Activated naive CD4-positive, alpha-beta T cell (primary cell): ENCODE measurements at places on chromosomes 4 and X.

- no peak for DNase-seq
These were observed 26.8 kb upstream of the SOD3 start for GRCh38 chr4:24768604-24769003.

DNA sequence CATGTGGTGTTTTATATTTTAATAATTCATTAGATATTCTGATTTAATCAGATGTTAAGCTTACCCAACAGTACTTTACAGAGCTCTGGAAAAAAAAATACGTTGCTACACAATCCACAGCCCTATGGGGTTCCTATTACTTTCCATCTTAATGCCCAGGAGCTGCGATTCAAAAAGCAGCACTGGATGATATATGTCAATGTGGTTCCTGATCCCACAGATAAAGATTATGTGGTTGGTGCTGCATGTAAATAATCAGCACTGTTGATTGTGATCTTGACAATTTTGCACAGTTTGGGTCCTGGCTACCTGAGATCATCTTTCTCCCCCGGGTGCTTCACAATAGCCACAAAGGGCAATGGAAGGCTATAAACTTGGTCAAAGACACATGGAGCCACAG is 72.7 kb upstream of the DCLK2 start:
- no peak for DNase-seq

GRCh38 chrX:68440940-68441339 is 7.6 kb upstream of the OPHN1 start:
- no peak for DNase-seq

GRCh38 chr4:43242606-43243005 is 350.1 kb downstream of the GRXCR1 start:
- DNase-seq: no peak

DNA sequence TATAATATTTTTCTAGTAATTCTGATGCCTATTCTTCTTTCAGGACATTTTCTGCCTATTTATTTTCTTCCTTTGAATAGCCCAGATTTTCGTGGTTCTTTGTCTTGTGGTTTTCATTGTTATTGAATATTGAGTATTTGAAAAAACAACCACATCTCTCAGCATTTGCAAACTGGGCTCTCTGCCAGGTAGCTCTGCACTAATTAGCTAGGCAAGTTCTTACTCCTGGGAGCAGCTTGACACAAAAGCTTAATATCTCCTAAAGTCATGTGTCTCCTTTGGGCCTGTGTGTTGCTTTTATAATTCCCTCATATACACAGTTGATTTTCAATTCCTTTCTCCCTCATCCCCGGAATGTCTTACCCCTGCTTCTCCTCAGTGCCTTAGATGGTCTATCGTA is 413.5 kb upstream of the GRIA3 start:
- no peak for DNase-seq

- DNase-seq: no peak
These were observed 83.3 kb downstream of the CLDN34 start for GRCh38 chrX:10050481-10050880.

- no peak for DNase-seq
These were observed at the start of gene DNASE1L1 for GRCh38 chrX:154409222-154409871. Gene DNASE1L1 (minus strand): TSS chrX:154409254. CDS start chrX:154405568, 3,686 bp downstream.

- DNase-seq: no peak
These were observed 8.9 kb downstream of the ZIC3 start for GRCh38 chrX:137574784-137575293.

GRCh38 chrX:150446995-150447394 is 83.9 kb downstream of the MAMLD1 start:
- DNase-seq: no peak

DNA sequence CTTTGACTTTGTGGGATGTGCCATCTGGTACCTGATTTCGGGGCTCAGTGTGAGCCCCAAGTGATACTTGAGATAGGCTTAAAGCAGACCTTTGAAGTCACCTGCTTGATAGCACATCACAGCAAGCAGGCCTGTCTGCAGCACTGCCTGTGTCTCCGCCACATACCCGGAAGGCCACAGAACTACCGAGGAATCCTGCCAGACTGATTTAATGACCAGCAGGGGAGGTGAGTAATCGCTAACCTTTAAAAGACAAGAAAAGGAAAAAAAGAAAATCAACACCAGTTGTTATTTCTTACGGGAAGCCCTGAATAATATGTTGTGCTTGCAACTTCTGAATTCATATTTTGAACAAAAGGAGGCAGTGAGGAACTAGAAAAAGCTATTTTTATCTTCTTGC is 6.8 kb downstream of the PTCHD1 start:
- no peak for DNase-seq

- no peak for DNase-seq
These were observed 45.0 kb downstream of the TET2 start for GRCh38 chr4:105191621-105192210.

DNA sequence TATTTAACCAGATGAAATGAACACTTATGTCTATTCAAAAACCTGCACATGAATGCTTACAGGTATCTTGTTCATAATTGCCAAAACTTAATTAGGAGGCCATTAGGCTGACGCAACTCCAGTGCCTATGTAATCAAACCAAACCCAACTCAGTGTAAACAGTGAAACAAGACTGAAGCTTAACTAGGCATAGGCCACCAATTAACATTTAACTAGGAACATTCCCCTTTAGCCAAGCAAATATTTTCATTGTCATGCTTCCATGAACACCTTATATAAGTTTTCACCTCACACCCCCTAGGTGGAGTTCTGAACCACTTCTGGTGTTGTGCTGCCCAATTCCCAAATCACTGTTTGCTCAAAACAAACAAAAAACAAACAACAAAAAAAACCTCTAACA is 686.0 kb downstream of the STPG2 start:
- no peak for DNase-seq
